ENCODE measurements at places on chromosomes 7 and 10. TPM values are rescaled to one million over a fixed set of nuclear protein-coding genes. Genes with fewer than 3 reads are reported as not detected.

Gene ATG9B
- 12.1 TPM for total RNA-seq

Gene MAGI2
- total RNA-seq: 0.05 TPM

Gene GPC2
- 13.9 TPM for total RNA-seq

Gene ZNF680
- 10.2 TPM for total RNA-seq

Gene MCM10
- 57.4 TPM for total RNA-seq

Gene CPA2
- total RNA-seq: not detected

Gene SFTPA1
- total RNA-seq: not detected

Gene RARRES2
- not detected for total RNA-seq

Gene PAPOLB
- total RNA-seq: not detected
